ENCODE measurements at places on chromosomes 16 and 17.

DNA sequence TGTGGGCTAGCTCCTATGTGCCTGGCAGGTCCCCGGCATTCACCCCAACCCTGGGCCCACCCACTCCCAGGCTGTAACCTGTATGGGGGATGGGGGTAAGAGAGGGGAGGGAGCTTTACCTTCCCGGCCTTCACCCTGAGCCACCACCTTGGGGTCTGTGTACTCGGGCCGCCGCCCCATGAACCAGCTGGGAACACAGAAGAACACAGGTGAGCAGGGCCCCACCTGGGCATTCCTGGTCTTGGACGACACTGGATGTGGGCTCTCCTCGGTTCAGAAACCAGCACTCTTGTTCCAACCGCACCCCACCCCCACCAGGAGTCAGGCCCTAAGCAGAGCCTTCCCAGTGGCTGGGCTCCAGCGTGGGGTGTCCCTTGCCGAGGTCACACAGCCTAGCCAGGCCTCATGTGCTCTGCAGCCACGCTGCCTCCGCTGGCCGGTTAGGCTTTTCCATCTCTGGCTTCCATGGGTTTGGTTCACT, 18.8 kb downstream of the B9D1 start:
- no peak for DNase-seq

GRCh38 chr16:9098377-9099090, 7.1 kb downstream of the HAPSTR1 start:
- DNase-seq, result no peak

DNA sequence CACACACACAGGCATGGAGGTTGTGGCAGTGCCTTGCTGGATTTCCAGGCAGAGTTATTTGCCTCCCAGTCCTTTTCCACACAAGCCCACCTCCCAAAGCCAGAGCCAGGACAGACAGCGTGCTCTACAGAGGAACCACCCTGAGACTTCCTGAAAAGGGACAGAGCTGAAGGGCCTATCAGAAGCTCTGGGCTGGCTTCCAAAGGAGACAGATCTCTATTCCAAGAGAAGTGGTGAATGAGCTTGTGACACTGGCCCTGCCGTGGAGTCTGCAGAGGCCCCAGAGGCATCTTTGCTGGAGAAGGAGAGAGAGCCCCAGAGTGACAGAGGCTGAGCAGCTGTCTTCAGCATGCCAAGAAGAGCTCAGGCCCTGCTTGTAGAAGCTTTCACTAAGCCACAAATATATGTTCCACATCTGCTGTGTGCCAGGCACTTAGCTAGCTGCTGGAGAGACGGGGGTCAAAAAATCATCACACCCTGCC, 8.3 kb upstream of the LPCAT2 start:
- no peak for DNase-seq

DNA sequence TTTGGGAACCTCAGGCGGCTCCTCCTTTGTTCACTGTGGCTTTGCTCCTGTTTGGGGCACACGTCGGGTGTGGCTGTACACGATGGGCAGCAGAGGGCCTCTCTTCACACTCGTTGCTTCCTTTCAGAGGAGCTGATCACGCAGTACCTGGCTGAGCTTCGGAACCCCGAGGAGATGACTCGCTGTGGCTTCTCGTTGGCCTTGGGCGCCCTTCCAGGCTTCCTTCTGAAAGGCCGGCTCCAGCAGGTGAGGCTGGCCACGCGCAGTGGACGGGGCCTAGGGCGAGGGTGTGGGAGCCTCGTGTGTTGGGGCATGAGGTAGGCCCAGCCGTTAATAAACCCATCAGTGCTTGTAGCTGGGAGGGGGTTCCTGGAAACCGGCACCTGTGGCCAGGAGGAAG, 85.0 kb upstream of the ZNF750 start:
- no peak for DNase-seq

GRCh38 chr17:50037321-50038107, 18.4 kb upstream of the ITGA3 start:
- DNase-seq, result no peak

GRCh38 chr17:10613775-10614513, 43.2 kb downstream of the MYH3 start:
- DNase-seq, result no peak

GRCh38 chr17:49850772-49851386, 3.0 kb upstream of the TAC4 start:
- DNase-seq, result no peak

GRCh38 chr17:74153821-74154430, 49.6 kb upstream of the RPL38 start:
- DNase-seq, result no peak

DNA sequence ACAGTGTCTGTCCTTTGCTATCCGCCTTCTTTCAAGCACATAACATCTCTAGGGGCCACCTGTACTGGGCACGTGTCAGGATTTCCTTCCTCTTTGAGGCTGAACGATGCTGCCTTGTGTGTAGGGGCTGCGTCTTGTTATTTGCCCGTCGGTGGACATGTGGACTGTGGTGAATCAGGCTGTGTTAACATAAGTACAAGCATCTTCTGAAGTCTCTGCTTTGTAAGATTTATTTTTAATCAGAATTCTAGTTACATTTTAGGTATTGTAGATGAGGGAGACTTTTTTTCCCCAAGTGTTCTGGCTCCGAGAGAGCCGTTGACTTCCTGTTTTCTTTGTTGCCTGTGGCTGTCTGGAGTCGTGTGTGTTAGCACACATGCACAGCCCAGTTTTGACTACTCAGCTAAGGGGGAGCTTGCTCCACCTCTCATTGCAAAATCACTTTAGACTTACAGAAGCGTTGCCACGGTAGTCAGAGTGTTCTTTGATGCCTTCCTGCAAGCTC, 26.1 kb downstream of the SPG7 start:
- DNase-seq, result no peak

GRCh38 chr17:65027305-65027704, 29.2 kb downstream of the GNA13 start:
- DNase-seq, result no peak

- no peak for DNase-seq
Measured at GRCh38 chr17:6856051-6856450, 24.5 kb upstream of the TEKT1 start.

DNA sequence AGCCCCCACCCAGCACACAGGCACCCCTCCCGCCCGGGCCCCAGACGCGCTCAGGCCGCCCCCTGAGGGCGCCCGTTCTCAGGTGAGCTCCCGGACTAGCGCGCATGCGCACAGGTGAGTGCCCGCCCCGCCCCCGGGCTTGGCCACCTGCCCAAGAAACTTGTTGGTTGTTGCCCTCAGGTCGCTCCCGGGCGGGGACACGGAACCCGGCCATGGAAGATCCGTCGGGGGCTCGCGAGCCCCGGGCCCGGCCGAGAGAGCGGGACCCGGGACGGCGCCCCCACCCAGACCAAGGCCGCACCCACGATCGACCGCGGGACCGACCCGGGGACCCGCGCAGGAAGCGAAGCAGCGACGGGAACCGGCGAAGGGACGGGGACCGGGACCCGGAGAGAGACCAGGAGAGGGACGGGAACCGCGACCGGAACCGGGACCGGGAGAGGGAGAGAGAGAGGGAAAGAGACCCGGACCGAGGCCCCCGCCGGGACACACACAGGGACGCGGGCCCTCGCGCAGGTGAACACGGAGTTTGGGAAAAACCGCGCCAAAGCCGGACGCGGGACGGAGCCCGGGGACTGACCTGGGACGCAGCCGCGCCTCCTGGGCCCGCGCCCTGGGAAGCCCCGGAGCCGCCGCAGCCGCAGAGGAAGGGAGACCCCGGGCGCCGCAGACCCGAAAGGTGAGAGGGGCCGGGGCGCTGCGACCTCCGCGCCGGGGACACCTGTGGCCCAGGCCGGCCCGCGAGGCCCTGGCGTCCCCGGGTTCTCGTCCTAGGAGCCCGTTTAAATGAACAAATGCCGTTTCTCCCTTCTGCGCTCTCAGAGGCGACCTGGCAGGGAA, at the start of gene MARVELD3:
Gene MARVELD3 (plus strand): TSS at position 167 of the 840 bp plus-strand sequence. CDS start 46 bp downstream, at position 213.
- peak; percentile 42 for DNase-seq

DNA sequence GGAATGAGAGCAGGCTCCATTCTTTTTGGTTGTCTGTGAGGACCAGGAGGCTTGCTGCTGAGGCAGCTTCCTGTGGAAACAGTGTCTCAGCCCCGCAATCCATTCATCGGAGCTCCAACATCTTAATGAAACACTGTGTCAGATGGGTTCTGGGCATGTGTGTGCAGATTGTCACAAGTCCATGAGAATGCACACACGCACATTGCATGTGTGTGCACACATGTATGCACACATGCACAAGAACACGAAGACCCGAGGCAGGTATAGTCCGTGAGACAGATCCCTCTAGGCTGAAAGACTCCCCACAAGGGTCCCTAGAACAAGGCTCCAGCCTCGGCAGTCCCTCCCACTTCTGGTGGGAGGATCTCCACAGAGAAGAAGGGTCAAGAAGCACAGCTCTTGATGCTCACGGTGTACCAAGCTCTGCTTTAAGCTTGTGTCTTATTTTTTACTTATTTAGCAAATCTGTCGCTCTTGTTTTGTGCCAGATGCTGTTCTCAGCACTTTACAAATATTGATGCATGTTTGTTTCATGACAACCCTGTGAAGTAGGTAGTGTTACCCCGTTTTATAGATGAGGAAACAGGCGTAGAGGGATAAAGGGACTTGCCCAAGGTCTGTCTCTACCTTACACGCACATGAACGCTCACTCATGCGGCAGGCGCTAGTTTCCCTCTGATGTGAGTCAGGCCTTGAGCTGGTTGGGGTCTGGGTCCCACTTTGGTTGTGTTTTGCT, 213.1 kb downstream of the SEC14L1 start:
- no peak for DNase-seq

GRCh38 chr17:44230140-44230539, 10.7 kb upstream of the UBTF start:
- DNase-seq, result no peak
